ENCODE measurements at places on chromosomes 16 and 17.

GRCh38 chr16:17259751-17260270 is 210.9 kb downstream of the XYLT1 start:
- DNase-seq = no peak

DNA sequence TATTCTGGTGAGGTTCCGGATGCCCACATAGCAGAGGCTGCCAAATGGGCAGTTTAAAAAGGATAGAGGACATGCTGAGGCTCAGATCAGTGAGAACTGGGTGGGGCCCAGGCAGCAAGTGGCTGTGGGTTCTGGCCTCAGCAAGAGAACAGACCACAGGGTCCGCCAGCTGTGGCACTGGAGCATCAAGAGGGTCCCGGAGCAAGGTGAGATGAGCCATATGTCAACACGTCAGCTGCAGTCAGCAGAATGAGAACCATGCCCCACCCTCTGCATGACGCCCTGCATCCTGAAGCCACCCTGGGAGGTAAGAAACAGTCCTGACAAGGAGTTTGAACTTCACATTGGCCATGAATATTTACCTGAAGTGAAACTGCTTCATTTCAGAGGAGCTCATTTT is 20.1 kb upstream of the CCL5 start:
- no peak for DNase-seq

GRCh38 chr16:81917375-81917774 is 93.9 kb downstream of the SDR42E1 start:
- no peak for DNase-seq

- DNase-seq = peak; percentile 78
Measured at GRCh38 chr16:49856672-49857330, 889 bp upstream of the ZNF423 start.

DNA sequence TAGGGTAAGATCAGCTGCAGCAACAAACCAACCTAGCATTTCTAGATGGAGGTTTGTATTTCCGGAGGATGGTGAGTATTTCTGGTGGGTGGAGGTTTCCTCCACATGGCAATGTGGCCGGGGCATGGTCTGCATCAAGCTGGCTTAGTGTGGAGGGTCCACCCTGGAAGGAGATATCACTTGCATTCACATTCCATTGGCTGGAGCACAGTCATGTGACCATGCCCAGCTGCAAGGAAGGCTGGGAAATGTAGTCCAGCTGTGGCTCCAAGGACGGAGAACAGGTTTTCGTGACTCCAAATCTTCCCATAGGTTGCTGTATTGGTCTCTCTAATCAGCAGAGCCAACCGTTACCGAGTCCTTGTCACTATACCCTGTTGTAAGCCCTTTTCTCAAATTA is 68.7 kb downstream of the RAI1 start:
- DNase-seq = no peak

DNA sequence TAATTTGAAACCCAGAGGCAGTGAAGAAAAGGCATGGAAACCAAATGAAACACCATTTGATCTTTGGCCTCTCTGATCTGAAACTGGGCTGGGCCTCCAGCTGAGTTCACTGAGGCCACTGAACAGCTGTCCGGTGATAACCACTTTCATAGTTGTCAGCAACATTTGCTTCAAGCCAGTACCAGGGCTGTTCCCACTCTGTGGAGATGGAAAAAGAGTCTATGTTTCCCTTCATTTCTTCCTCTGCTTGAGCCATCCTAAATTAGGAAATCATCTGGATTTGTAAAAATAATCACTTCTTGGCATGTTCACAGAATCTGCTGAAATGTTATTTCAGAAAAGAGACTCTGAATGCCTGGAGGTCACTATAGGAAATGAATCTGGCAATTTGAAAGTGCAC is 119.3 kb downstream of the STX8 start:
- no peak for DNase-seq

DNA sequence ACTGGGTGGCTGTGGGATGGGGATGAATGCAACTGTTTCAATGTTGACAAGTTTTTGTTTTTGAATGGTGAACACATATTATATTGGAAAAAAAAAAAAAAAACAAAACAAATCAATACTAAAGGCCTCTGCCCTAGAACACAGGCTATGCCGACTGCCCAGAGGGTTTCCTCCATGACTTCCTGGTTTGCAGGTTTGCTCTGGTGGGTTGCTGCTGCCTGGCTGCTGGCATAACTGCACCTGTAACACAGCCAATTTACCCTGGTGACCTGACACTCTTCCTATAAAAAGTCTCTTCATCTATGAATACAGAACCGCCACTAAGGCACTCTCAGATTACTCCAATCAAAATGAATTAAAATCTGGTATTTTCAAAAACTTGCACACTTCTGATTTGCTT is 10.4 kb downstream of the GLYR1 start:
- no peak for DNase-seq

GRCh38 chr17:76940738-76941350 is 72.6 kb downstream of the MGAT5B start:
- no peak for DNase-seq

DNA sequence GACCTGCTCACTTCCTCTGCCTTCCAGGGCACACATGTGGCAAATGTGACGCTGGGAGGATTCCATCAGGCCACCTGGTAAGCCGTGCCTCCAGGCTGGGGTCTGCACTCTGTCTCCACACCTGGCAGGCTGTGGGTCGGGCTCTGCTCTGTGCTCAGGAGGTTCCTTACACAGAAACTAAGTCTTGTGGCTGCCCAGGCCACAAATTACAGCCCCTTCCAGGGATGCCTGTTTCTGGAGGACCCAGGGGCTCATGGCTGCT is 58.2 kb downstream of the RMI2 start:
- DNase-seq = no peak

DNA sequence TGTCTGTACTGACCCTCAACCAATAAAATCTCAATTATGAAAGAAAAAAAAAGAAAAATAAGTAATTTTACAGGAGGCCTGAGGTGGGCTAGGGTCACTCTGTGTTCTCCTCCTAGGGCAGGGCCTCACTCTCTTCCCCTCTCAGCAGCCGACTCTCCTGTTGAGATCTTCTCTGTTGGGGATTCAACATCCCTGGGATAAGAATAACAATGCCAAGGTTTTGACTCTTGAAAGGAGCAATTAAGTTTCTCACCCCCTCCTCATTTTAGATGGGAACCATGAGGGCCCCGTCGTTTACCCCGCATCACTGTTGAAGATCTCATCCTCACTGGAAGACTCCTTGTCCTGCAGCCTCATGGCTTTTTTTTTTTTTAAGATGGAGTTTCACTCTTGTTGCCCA is 21.5 kb upstream of the BRCA1 start:
- DNase-seq = no peak

Data from smooth muscle cell of the brain vasculature (primary cell).